ENCODE measurements at places on chromosomes 6 and 20.

DNA sequence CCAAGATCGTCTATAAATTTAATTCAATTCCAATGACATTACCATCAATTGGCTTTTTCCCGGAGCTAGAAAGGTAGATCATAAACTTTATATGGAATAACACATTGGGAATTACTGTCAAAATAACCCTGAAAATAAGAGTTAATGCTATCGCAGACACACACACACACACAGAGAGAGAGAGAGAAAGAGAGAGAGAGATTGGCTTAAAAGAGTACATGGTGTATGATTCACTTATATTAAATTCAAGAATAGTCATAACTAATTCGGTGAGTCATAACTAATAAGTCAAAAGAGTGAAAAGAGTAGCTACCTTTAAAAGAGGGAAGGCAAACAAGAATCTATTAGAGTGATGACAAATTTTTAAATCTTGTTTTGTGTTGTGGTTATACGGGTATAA is 425.5 kb downstream of the TBC1D32 start:
- DNase-seq = no peak

GRCh38 chr6:108501559-108501958 is 59.2 kb upstream of the FOXO3 start:
- DNase-seq = no peak

- no peak for DNase-seq
Observed at GRCh38 chr6:36607683-36608386, 13.7 kb downstream of the SRSF3 start.

GRCh38 chr6:42296614-42297013 is 79.0 kb upstream of the MRPS10 start:
- DNase-seq = no peak

DNA sequence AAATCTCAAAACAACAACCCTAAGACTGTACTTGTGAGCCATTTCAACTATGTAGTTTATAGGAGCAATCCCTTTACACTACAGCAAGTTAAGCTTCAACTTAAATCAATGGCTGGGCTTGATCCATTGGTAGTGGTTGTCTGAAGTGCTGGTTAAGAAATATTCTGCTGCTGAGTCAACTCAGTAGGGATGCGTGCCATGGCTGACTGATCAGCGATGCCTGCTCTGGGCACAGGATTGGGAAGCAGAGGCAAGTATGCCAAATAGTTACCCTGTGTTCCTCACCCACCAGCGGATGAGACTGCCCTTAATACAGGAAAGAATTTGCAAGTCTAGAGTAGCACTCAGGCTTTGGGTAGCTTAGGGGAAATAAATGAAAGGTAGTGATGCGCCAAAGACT is 41.5 kb downstream of the GCM1 start:
- DNase-seq = no peak

GRCh38 chr20:24743641-24744040 is 205.4 kb upstream of the CST7 start:
- no peak for DNase-seq

GRCh38 chr20:34560141-34560523 is 1.6 kb downstream of the MAP1LC3A start:
- DNase-seq = no peak

DNA sequence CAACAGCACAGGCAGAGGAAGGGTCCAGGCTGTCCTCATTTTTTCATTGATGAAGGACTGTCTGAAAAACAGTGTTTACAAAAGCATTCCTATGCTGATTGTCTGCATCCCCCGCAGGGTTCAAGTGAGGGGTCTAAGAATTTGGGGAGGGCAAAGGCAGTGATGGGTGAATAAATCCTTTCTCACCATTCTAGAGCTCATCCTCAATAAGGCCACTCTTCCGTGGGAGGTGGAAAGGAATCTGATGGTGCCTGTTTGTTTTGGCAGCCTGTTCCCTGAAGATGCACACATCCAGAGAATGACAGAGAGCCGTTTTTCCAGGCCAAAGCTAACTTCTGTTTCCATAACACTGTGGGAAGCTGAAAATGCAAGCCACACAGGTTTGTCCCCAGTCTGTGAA is 164.5 kb downstream of the MOXD1 start:
- DNase-seq = no peak

DNA sequence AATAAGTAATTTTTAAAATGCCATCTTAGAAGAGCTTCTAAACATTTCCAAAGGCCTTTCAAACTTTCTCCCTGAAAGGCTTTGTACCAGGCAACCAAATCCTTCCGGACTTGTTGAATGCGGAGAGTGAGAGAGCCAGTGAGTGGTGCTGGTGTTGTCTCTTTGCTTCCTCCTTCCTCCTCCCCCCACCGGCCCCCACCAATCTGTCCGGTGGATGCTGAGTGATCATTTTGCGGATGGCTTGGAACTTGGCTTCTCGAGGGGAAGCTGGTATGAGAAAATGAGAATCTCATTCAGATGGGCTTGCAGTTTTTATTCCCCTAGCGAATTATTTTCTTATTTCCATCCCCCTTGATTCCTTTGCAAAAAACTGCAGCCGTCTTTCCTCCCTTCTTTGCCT is 97.3 kb downstream of the ANKRD60 start:
- DNase-seq = no peak

DNA sequence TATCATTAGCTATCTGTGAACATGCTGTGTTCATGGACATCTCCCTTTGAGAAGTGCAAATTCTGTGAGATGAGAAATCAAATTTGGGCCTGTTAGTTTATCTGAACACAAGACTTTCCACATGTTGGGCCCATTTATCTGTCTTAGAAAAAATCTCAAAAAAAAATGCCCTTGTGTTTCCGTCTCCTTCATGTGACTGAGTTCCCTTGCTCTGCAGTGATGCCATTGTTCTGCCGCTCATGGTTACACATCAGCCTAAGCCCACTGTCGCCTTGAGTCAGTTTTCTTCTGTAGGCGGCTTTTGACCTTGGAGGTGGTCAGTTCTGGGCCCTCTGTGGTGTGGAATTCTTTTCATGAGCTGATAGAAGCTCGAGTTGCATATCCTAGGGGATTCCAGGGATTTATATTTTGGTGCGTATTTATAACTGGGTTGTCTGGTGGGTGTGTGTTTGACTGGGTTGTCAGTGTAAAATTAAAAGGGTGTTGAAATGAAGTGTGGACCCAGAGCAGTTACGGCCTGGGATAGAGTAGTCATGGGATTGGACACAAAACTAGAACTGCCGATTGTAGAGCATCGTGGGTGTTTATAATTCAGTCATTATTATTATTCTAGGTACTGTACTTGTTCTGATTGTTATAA is 156.7 kb downstream of the JARID2 start:
- peak; percentile 50 for DNase-seq

GRCh38 chr6:150072201-150072600 is 3.3 kb upstream of the ULBP3 start:
- no peak for DNase-seq

- no peak for DNase-seq
Observed at GRCh38 chr6:122180132-122180531, 219.3 kb upstream of the HSF2 start.

GRCh38 chr20:54611708-54612412 is 136.5 kb downstream of the DOK5 start:
- no peak for DNase-seq

- peak; percentile 44 for DNase-seq
Observed at GRCh38 chr20:35093267-35093884, 769 bp upstream of the TRPC4AP start.
